ENCODE measurements at places on chromosomes 4 and X.

DNA sequence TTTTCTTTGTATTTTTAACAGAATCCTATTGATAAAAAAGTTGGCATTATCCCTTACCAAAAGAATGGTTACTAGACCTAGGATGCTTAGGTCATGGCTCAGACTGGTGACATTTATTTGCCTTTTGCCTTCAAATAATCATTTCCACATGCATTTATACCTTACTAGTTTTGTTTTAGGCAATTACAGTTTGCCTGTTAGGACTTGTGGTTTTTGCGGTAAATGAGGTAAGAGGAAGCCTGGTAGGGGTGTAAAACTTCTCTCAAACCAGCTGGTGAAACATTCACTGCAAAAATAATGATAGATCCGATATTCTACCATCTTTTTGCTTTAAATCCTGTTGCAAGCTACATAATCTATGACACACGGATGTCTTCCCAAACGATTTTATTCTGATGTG lies 12.1 kb downstream of the LAMP2 start:
- no peak for DNase-seq

DNA sequence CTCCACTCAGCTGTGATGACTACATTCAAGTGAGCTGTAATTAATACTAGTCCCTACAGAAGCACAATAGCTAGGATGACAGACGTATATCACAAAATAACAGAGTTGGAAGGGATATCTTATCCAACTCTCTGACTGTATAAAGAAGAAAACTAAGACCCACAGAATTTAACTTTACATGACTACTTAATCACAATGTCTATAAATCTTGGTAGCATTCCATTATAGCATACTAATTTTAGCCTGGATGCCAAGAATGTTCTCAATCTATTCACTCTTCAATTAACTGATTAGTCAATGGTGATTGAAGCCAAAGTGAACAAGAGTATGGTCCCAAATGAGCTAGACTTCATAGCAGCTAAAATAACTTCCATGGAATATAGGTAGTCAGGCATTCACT lies 31.2 kb downstream of the RPS6KA6 start:
- no peak for DNase-seq

DNA sequence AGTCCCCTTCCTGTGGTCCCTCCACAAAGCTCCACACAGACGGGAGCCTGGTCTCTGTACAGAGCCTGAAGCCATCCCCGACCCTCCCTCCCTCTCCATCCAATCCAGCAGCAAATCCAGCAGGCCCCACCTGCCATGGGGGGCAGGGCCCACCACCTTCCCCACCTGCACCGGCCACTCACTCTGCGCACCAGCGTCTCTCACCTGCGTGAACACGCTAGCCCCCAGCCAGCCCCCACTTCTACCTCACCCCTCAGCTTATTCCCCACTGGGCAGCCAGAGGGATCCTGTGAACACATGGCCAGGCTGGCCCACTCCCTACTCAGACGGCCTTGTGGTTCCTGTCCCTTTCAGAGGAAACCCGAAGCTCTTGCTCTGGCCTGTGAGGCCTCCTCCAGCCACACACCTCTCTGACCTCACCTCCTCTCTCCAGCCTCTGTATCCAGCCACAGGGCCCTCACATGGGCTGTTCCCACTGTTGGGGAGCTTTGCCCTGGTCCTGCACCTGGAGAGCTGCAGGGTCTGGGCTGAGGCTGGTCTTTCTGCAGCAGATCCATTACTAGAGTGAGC lies 70.9 kb downstream of the WFS1 start:
- DNase-seq = no peak

GRCh38 chr4:78095081-78095480 lies 38.0 kb downstream of the FRAS1 start:
- no peak for DNase-seq

- no peak for DNase-seq
Measured at GRCh38 chrX:81316163-81316562, 114.3 kb downstream of the SH3BGRL start.

GRCh38 chr4:74670583-74670982 lies 123.7 kb downstream of the BTC start:
- DNase-seq = no peak

DNA sequence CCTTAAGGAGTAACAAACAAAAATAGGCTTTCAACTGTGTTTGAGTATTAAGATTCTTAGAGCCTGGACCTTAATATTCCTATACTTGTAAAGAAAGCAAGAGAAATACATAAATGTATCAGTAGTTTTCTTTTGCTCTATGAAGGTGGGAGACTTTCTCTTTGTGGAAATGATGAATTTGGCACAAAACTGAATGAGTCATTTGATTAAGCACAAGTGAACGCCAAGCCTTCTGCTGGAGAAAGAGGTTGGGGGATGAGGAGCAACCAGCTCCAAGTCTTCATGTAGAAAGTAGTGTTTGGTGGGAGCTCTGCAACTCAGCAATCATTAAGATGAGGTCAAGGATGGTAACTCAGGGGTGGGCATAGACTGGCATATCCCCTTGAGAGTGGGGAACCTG lies 49.6 kb downstream of the MEPE start:
- no peak for DNase-seq

DNA sequence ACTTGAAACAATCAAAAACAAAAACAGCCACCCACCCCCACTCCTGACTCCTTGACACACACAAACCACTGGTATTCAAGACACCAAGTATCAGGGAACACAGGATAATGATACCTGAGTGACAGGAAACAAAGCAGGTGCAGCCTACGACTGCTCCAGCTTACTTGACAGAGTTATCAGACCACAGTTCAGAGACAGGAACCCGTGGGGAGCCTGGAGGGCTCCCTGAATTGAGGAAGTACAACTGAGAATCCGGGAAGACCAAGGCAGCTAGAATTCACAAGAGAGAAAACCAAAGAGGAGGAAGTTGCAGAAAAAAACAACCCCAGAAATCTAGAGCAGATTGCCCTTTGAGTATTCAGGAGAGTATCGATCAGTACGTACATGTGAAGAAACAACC lies 20.5 kb downstream of the COMMD8 start:
- DNase-seq = no peak

GRCh38 chr4:165922747-165923146 lies 49.7 kb downstream of the TLL1 start:
- DNase-seq = no peak

DNA sequence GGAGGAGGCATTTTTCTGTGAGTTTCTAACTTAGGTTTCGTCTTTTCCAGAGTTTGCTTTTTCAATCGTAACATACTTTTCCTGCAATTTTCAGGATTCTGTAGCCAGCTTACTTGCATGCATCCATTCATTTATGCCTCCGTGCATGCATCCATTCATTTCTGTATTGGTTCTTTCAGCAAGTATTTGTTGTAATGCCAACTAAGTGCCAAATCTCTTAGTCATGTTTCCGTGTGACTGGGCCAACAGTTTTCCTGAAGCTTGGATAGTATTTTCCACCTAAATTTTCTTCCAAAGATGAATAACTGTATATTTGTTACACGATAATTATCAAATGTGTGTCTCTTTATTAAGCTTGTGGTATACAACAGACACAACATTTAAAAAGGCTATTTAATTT lies 41.5 kb downstream of the CBLL2 start:
- no peak for DNase-seq

DNA sequence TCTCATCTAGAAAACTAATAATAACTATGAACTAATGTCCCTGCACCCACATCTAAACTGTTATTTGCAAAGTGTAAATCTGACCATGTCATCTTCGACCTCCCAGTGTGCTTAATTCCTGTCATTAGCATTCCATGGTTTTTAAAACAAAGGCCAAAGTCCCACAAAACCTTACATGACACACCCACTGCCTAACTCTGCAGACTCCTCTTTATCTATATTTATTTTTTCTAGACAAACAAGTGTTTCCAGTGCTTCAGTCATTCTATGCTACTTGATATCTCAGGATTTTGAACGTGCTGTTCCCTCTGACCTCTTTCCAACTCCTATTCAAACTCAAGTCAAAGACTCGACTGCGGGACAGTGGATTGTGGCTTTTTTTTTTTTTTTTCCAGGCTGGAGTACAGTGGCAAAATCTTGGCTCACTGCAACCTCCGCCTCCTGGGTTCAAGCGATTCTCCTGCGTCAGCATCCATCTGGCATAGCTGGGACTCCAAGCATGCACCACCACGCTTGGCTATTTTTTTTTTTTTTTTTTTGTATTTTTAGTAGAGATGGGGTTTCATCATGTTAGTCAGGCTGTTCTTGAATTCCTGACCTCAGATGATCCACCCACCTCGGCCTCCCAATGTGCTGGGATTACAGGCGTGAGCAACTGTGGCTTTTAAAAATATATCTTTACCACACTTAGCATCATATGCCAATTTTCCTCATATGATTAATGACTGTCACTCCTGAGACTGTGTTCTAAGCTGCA lies 1511.0 kb downstream of the ARAP2 start:
- no peak for DNase-seq
